ENCODE measurements at places on chromosomes 7 and 10. TPM values are rescaled to one million over a fixed set of nuclear protein-coding genes. Genes with fewer than 3 reads are reported as not detected.

GRCh38 chr10:128398118-128398517 is 271.9 kb upstream of the MKI67 start:
- DNase-seq: no peak

GRCh38 chr10:49419005-49419404 is 23.1 kb upstream of the DRGX start:
- DNase-seq: peak; percentile 41

DNA sequence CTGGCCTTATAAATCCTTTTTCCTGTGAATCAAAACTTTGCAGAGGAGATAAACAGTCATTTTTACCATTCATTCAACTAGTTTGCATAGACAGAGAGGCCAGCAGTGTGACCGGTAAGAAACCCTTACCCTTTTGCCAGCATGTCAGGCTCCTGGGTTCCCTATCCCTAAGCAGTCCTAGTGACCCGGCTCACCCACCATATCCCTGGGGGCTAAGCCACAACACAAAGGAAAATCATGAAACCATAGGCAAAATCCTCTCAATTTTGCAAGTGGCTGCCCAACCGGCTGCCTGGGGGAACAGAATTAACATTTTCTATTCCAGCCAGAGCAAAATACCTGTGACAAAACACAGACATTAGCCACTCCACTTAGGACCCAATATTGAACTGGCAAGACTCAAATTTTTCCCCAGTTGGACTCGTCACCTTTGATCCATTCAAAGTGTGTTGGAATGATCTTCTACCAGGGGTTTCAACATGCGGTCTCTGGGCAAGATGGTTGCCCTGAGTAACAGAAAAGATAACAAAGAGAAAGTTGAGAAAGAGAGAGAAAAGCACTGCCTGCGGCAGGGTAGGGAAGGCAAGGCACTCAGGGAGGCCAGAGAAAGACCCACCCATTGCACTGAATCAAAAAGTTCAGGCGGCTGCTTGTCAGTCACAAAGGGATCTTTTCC is 174.8 kb upstream of the NAMPT start:
- DNase-seq: no peak

Gene SPACDR
- 0.37 TPM for polyA plus RNA-seq

DNA sequence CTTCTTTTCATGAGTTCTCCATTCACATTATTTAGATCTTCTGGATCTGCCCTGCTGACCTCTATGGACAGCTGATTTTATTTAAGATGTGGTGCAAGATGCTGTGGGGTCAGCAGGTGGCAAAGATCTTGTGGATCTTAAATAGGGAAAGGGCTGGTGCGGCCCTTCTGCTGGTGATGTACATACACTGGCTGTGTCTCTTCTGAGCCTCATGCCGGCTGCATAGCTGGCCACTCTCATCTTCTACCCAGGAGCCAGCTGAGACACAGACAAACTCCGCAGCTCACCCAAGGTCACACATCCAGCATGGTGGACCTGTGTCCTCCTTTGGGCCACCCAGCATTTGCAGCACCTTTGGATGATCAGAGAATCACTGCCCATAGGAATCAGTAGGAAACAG is 9.7 kb downstream of the RBP3 start:
- DNase-seq: no peak

Gene ZNF503
- polyA plus RNA-seq: 3.1 TPM

DNA sequence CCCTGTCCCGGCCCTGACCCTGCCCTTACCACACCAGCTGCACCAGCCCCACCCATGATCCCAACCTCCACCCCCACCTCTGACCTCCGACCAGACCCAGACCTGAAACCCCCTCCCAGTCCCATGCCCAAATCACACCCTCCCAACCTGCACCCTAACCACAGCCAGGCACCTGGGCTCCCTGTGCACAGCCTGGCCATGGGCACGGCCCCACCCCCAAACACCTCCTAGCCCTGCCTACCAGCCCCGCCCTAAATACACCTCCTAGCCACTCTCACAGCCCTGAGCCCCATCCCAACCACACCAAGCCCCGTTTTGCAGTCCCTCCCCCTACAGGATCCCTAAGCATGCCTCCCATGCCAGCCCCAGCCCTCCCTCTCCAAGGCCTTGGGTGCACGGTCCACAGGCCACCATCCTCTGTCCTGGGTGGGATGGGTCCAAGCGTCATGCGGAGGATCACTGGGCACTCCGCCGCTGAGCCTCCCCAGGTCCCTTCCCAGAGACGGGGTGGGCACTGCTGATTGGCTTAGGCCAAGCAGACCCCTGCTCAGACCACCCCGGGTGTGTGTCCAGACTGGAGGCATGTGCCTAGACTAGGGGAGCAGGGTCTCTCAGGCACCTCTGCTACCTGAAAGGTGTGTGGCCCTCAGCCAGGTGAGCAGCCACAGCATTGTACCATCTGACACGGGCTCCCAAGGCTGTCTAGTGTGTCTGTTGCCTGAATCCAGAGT is 30.1 kb downstream of the INSIG1 start:
- no peak for DNase-seq

DNA sequence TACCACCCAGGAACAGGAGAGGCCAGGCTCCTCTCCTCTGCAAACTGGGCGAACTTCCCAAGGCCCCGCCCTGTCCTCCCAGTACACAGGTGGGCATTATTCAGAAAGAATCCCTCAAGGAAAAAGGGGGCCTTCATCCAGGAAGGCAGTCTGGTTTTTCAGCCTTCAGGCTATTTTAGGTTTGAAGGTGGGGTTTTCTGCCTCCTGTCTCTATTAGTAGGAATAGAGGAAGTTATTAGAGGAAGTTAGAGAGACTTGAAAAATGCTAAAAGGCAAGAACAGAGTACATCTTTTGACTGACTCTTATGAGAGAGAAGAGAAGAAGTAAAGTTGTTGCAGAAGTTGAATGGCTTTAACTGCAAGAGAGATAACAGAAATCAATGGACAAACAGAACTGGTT is 250.9 kb upstream of the SORCS1 start:
- no peak for DNase-seq

- no peak for DNase-seq
Measured at GRCh38 chr10:97050205-97050745, 135.5 kb downstream of the SLIT1 start.

DNA sequence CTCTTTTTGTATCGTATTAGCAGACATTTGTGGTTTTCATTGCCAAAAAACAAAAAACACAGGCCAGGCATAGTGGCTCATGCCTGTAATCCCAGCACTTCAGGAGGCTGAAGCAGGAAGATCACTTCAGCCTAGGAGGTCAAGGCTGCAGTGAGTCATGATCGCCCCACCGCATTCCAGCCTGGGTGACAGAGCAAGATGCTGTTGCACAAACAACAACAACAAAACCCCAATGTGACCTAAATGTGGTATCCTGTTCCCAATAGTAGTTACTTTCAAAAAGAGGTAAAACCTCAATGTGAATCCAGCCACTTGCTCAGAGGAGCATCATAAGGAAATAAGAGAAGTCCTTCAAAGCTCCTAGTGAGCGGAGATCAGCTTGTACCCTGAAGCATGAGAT is 45.8 kb upstream of the SKAP2 start:
- no peak for DNase-seq

Data from keratinocyte (primary cell).